HepG2 (cell line): ENCODE measurements at places on chromosomes 7 and 10. TPM values are rescaled to one million over a fixed set of nuclear protein-coding genes. Genes with fewer than 3 reads are reported as not detected.

The ANKRD26 gene
- total RNA-seq: 9.6 and 10.0 TPM in 2 replicates

The TRPV6 gene
- not detected in 2 replicates for total RNA-seq

The HMX2 gene
- total RNA-seq: not detected in 2 replicates

The C1GALT1 gene
- total RNA-seq: 65.9 and 68.2 TPM in 2 replicates

The PARG gene
- 36.8 and 37.2 TPM in 2 replicates for total RNA-seq

The LIPJ gene
- not detected in 2 replicates for total RNA-seq

The PRSS1 gene
- total RNA-seq: not detected in 2 replicates

The LRRD1 gene
- not detected in 2 replicates for total RNA-seq

The GCK gene
- not detected in 2 replicates for total RNA-seq

The ENKUR gene
- 0.15 and 0.21 TPM in 2 replicates for total RNA-seq

The SUPV3L1 gene
- 45.7 and 57.0 TPM in 2 replicates for total RNA-seq

The NET1 gene
- total RNA-seq: 65.8 and 115 TPM in 2 replicates

The SFTPA1 gene
- not detected in 2 replicates for total RNA-seq

The FAM237B gene
- total RNA-seq: not detected in 2 replicates

The ZNF33B gene
- total RNA-seq: 23.5 and 32.9 TPM in 2 replicates

The ZNF746 gene
- 8.0 and 8.1 TPM in 2 replicates for total RNA-seq

The SLC26A3 gene
- 0.08 and 0.11 TPM in 2 replicates for total RNA-seq
